ENCODE measurements at places on chromosomes 16 and 17. TPM values are rescaled to one million over a fixed set of nuclear protein-coding genes. Genes with fewer than 3 reads are reported as not detected.

GRCh38 chr17:44074231-44074910, 3.8 kb downstream of the G6PC3 start:
- DNase-seq, result no peak

The TMEM88 gene
- total RNA-seq, result 33.7 TPM

The SLC7A5 gene
- 815 TPM for total RNA-seq

GRCh38 chr16:20803561-20804214, 2.6 kb downstream of the ERI2 start:
- no peak for DNase-seq

The KRTAP17-1 gene
- total RNA-seq, result not detected

DNA sequence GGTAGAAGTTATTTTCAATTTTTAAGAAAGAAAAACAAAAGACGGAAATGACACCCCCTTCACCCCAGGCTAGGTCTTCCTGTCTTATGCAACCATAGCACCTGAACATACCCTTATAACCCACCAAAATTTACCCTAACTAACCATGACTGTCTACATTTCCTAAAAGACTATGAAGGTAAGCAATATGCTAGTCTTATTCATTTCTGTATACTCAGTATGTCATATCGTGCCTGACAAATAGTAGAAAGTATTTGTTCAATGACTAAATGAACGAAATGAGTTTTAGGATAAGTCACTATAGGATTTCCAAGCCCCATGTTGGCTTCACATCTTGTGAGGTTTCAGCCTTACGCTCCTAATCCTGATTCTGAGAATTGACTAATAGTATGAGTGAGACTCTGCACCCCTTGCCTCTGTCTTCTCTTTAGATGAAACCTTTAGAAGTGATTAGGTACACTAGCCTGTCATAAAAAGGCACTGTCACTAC, 6.5 kb downstream of the ADAT1 start:
- DNase-seq, result no peak

DNA sequence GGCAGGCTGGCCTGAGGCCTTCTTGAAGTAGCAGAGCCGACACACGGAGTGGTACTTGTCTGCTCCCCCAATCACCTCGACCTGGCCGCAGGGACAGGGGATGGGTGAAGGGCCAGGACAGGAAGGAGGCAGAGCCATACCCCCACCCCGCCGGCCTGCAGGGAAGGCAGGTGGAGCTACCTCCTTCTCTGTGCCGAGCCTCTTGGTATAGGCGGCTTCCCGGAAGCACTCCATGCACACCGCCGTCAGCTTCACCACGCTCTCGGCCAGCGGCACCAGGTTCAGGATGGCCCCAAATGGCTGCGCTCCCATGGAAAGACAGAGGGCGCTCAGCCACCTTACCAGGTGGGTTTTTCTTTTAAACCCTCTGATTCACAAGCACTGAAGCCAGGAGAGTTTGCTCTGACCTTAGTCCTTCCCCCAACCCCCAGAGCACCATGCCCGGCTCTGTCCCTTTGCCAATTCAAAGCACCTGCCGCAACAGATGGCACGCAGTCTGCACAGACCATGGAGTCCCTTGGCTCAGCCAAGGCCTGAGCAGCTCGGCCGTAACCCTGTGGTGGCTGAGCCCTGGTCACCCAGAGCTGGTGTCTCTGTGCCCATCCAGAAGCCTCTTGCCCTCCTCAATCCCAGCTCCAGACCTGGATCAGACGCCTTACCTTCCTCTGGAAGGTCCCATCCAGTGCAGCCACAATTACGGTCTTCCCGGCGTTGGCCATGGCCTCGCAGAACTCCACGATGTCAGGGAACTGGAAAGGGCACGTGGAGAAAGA, 6.7 kb downstream of the SYNGR2 start:
- DNase-seq, result no peak

DNA sequence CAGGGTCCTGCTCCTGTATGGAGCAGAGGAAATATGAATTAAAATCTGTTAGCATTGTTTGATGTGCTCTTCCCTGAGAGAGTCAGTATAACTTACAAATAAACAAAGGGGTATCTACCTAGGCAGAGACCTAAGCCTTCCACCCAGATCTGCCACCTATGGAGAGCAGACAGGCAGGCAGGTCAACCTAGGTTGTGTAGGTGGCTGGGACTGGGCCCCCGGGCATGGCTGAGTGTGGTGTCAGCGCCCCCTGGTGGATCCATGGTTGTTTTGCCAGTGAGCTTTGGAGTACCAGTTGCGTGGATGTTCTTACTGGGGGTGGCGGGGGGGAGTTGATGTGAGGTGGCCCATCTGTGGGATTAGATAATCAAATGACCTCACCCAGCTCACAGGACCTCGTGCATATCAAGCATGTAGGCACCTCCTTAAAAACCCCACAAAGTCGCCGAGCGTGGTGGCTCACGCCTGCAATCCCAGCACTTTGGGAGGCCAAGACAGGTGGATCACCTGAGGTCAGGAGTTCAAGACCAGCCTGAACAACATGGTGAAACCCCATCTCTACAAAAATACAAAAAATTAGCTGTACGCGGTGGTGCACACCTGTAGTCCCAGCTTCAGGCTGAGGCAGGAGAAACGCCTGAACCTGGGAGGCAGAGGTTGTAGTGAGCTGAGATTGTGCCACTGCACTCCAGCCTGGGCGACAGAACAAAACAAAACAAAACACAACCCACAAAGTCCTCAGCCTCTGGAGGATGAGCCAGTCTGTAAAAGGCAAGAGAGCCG, 17.6 kb downstream of the DUS2 start:
- peak; percentile 10 for DNase-seq

- DNase-seq, result no peak
Observed at GRCh38 chr16:29808219-29808900, 2.0 kb downstream of the MAZ start.

The KRTAP4-6 gene
- total RNA-seq, result not detected

The SOST gene
- total RNA-seq, result not detected

- peak; percentile 50 for DNase-seq
Observed at GRCh38 chr16:53429221-53429943, 4.9 kb upstream of the RBL2 start.

The STH gene
- total RNA-seq, result not detected

The SLC47A2 gene
- total RNA-seq, result not detected

DNA sequence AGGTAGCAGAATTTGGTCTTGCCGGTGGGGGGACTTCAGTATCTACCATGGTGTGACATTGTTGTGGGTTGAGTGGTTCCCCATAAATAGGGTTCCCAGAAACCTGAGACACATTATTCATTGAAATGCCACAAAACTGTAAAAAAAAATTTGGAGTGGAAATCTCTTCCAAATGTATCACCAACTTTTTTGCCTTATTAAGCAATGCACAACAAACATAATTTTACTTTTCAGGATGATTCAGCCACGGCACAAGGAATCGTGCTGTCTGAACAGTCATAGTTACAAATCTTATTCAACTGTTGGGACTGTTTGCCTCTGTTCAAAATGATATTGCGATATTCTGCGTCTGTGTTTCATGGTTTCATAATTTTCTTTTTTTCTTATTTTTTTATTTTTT, 181.2 kb downstream of the NTN1 start:
- no peak for DNase-seq

DNA sequence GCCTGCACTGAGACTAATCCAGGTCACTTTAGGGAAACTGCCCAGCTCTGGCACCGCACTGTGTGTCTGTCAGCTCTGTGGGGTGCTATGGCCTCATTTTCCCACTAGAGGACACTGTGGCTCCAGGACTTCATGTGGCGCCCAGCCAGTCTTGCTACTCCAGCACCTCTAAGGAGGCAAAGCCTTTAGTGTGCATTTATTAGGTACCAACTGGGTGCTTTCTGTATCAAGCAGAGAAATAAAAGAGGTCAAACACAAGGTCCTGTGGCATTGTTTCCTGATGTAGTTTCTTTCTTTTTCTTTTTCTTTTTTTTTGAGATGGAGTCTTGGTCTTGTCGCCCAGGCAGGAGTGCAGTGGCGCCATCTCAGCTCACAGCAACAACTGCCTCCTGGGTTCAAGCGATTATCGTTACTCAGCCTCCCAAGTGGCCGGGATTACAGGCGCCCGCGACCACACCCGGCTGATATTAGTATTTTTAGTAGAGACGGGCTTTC, 12.5 kb upstream of the RHBDL3 start:
- DNase-seq, result peak; percentile 32

The OTOA gene
- not detected for total RNA-seq

DNA sequence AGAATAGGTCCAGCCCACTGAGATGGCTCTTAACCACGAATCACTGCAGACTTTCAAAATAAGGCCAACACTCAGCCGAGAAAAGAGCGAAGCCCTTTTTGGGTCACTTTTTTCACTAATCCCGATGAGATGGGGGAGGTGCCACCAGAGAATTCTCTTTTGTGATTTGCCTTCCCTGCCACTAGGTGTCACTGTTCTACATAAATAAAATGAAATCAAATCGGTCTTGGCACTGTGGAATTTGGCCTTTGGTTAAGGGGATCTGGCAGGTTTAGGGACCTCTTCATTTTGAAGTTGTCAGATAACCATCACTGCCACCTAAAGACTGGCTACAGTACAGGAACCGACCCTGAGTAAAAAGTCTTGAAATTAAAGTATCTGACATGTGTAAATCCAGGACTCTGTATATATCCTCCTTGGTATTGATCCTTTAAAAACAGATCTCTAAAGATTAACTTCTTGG, 147.0 kb downstream of the HS3ST4 start:
- DNase-seq, result peak; percentile 37

DNA sequence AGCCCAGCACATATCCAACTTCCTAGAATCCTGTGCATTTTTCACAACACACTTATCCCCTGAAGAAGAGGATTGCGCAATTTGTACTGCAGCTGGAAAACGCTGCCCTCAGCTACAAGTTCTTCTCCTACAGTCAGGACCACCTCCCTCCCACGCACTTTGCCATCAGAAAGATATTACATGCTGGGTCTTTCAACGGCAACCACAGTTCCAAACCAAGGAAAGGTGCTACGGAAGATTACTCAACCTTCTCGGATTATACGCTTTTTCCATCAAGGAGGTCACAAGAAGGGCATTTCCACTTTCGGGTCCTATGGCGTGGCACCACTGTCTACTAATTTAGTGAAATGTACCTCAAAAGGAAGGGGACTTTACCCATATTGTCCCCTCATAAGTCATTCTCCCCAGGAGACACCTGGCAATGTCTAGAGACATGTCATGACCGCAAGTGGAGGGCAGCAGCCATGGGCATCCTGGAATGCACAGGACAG, 35.2 kb downstream of the USP7 start:
- peak; percentile 10 for DNase-seq

The PRAC1 gene
- total RNA-seq, result not detected

GRCh38 chr17:62805234-62805633, 2.9 kb downstream of the MARCHF10 start:
- DNase-seq, result peak; percentile 44

- DNase-seq, result no peak
Observed at GRCh38 chr17:77426676-77427386, 286.1 kb downstream of the SEC14L1 start.

All from astrocyte (in vitro differentiated cells and primary cell).